ENCODE measurements at places on chromosomes 2 and 18.
A peak's percentile ranks its signal among the peaks of the same experiment; 100 is the strongest.

- no peak for DNase-seq
These were observed 59.9 kb upstream of the STPG4 start for GRCh38 chr2:47214990-47215389.

GRCh38 chr2:147665105-147665504 is 179.7 kb upstream of the ACVR2A start:
- no peak for DNase-seq

GRCh38 chr2:170446078-170446477 is 268.1 kb downstream of the MYO3B start:
- no peak for DNase-seq

- peak; percentile 57 for DNase-seq
These were observed 819 bp downstream of the ANKRD44 start for GRCh38 chr2:197309691-197310231.

DNA sequence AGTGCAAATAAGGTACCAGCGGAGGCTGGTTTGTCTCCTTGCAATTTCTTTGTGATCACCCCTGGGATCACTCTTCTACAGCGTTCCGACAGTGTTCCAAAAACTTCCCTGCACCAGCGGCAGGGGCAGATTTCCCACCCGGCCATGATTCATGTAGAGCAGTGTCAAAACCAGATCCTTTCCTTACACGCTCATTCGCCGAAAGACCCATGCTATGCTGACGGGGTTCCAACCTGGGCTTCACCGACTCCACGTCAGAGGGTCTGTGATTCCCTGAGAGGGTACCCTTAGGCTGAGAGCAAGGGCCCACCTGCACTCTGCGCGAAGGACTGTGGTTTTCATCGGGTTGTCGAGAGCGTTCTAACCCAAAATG is 423 bp upstream of the TTC27 start:
- DNase-seq: no peak

GRCh38 chr18:56445422-56445821 is 193.0 kb downstream of the TXNL1 start:
- DNase-seq: no peak

DNA sequence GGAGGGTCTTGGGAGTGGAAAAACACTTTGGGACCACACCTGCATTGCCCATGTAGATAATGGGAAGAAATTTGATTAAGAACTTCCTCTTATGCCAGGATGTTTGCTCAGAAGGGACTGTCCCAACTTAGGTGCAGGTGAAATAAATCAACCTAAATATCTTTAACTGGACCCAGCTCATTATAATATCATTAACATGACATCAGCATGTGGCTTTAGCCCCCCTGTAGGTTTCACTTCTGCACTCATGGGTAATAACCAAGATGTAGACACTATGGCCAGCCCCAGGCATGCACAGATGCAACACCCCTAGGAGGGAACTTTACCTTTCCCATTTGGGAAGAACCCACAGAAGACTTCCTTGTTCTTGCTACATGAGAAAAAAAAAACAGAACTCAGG is 227.4 kb upstream of the ZNF804A start:
- no peak for DNase-seq

- DNase-seq: no peak
These were observed 2.1 kb downstream of the CNTNAP5 start for GRCh38 chr2:124027182-124027581.

- no peak for DNase-seq
These were observed 132.9 kb upstream of the MSH6 start for GRCh38 chr2:47650001-47650535.

DNA sequence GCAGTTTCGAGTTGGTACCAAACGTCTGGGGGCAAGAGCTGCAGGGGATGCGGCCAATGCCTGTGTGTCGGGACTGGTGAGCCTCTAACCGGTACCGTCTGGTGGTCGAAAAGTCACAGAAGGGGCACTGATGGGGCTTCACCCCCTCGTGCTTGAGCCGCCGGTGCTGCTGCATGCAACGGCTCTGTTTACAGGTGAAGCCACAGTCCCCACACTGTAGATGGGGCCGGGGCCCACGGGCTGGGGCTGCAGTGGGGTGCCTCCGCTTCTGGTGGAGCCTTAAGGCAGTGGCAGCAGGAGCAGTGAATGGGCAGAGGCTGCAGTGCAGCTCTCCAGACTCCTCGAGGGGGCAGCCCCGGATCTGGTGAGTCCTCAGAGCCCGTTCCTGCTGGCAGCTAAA is 16.6 kb downstream of the ZNF142 start:
- DNase-seq: no peak

DNA sequence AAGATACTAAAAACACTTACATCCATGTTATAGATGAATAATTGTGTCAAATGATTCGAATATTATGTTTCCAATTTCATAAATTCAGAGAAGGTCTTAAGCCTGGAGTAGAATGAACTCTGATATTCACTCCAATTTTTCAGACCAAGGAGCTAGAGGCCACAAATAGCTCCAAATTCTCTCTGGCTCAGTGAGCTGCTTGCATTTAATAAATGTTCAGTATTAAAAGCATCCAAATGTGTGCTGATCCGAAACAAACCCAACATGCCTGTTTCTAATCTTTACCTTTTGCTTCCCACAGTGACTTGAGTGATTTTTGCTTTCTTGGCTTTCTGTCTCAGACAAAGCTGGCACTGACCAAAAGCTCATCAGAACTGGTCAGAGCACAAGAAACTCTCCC is 291.4 kb downstream of the CCDC85A start:
- no peak for DNase-seq

- DNase-seq: no peak
These were observed 150.9 kb upstream of the KCNH7 start for GRCh38 chr2:162989507-162989906.

GRCh38 chr18:2963048-2963447 is 49.9 kb downstream of the LPIN2 start:
- DNase-seq: no peak

DNA sequence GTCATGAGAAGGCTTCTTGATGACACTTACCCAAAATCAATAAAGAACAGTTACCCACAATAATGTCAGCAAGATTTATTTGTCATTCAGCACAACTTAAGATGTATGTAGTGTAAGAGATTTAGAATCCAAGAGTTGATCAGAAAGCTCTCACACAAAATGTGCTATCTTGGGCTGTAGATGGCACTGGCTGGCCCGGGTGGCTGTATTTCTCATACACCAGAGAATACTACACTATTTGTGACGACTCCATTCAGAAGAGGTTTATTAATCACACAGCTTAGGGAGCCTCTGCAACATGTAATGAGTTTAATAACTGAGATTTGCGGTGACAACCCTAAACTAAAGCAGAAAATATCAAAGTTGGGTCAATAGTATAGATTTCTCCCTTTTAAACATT is 530.4 kb upstream of the KLHL29 start:
- no peak for DNase-seq

DNA sequence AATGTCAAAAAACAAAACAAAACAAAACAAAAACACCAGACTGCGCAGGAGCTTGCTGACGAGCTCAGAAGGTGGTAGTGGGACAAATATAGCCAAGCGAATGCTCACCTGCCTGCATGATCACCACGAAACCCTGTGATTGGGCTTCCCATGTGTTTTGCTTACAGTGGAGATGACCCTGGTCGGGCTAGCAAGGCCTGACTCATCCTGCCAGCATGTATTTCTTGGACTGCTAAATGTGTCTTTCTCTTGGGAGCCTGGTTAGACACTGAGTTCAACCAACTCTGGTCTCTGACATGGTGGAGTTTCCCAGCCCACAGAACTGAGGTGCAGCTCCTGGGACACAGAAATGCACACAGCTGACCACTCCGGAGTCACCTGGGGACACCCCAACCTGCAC is 30.7 kb upstream of the DUSP2 start:
- DNase-seq: no peak

DNA sequence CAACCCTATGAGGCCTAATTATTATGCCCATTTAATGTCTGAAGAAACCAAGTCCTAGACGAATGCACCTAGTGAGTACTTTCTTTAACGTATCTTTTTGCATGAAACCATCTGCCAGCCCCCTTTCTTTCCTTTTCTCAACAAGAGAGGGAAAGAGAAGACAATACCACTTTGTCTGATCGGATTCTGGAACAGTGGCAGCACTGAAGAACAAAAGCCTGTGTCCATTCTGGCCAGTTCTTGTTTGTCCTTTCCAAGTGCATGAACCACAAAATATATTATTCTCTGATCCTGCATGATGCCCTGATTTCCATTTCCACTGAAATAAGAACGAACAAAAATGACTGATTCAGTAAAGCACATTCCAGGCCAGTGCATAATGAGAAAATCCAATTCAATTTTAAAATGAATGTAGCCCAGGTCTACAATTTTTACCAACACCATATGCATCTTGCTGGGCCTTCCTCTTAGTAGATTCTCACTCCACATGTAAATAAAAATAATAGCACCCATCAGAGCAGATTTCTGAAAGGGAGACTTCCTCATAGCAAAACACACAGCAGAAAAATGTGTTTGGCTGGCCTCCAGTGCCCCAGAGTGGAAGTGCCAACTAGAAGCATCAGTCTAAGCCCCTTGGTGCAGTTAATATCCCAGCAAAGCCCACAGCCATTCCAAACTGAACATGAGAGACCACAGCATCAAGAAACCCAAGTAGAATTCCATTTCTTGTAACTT is 422.6 kb upstream of the ID2 start:
- DNase-seq: no peak

DNA sequence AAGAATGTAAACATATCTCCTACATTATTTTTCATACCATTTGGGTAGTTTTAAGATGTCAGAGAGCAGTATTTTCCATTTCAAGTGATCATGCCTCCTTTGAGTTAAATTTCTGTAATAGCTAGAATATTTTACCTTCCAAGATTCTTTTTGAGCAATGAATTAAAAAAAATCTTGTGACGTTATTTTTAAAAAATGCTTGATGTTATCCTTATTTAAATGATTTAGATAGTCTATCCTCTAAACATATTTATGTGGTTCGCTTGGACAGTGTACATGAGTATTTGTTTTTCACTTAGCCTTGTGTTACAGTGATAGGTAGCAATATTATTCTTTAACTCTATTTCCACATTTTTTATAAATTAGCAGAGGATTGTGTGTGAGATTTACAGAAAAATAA is 639.2 kb upstream of the CDH2 start:
- DNase-seq: no peak

DNA sequence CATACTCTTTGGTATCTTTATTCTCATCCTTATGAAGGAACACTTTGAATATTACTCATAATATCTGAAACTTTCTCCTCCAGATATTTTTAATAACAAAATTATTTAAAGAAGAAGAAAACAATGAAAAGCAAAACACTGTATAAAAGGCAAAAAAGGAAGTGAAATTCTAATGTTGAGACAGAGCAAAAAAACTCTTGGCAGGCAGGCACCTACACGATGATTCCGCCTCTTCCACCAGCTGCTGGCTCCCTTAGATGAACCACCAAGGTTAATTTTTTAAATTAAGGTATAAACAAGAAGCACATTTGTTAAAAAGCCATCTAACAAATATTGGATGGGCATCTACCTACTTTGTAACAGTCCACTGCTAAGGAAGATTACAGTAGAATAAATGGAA is 434.7 kb downstream of the EPHA4 start:
- no peak for DNase-seq

GRCh38 chr2:239000500-239001073 is 152.7 kb downstream of the TWIST2 start:
- DNase-seq: no peak

- DNase-seq: no peak
These were observed 95.0 kb upstream of the STK17B start for GRCh38 chr2:196266351-196266750.

DNA sequence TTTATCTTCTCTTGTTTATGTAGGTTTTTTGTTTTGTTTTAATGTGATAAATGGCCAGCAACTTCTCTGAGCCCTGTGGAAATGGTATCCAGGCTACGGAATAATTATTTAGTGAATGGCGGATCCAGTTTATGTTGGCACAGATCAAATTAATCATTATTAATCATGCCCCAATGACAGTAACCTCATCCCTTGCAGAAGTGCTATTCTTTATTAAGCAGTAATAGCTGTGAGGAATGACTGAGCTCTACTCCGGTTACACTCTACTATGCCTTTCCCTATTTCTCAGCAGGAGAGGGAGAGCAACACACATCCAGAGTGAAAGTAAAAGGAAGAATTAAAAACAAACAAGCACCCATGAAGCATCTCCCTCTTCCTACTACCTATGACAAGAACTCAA is 84.8 kb downstream of the SETBP1 start:
- no peak for DNase-seq

DNA sequence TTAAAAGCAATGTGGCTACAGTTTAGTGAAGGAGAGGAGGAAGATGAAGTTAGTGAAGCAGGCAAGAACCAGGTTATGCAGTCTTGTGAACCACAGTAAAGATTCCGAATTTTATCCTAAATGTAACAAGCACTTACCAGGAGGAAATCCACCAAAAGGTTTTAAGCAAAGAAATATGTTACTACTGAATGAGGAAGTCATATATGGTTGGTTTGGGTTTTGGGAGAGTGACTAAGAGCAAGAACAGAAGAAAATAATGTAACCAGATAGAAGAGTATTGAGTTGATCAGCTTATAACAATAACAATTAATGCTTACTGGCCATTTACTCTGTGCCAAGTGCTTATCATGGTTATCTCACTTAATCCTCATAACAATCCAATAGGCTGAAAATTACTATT is 1.9 kb downstream of the USP37 start:
- no peak for DNase-seq

GRCh38 chr2:30705711-30706533 is 101.3 kb downstream of the CAPN13 start:
- DNase-seq: no peak

GRCh38 chr18:48875314-48875941 is 75.3 kb downstream of the SMAD7 start:
- DNase-seq: no peak

GRCh38 chr2:110804915-110805314 is 72.5 kb downstream of the ACOXL start:
- DNase-seq: no peak

- DNase-seq: no peak
These were observed 89.7 kb downstream of the KCTD1 start for GRCh38 chr18:26458526-26459232.

GRCh38 chr2:86825693-86826381 is 35.1 kb upstream of the CD8A start:
- no peak for DNase-seq

- no peak for DNase-seq
These were observed 228.9 kb downstream of the RBM43 start for GRCh38 chr2:151032741-151033191.

- DNase-seq: no peak
These were observed 121.4 kb downstream of the SCN3A start for GRCh38 chr2:165082479-165082878.

GRCh38 chr2:38074058-38074763 is 1.7 kb downstream of the CYP1B1 start:
- peak; percentile 22 for DNase-seq

- no peak for DNase-seq
These were observed 103.6 kb upstream of the SMAD2 start for GRCh38 chr18:48033790-48034650.

DNA sequence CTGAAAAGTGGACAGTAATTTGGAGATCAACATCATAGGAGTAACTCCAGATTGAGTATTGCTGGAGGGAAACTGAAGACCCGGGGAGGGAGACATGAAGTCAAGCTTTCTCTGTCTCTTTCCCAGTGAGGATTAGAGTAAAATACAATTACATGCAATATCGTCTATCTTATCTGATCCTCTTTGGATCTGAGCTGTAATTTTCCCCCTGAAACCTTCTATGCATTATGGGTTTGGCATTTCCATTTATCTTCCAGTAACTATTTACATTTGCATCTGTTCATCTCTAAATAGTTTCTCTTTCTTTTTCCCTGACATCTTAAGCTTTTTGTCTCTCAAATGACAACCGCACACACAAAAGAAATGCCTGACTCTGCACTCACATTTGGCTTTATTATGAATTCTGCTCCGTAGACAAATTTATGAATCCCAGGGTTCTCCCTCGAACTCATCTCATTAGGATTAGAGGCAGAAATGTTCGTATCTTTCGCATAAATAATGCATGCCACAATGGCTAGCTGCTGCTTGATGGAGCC is 113.1 kb downstream of the SPP2 start:
- no peak for DNase-seq

Data from GM06990 (cell line).